GM10248 (cell line): ENCODE measurements at places on chromosomes 12 and 14.

GRCh38 chr12:51871918-51872688 lies 15.8 kb upstream of the ANKRD33 start:
- DNase-seq = no peak

DNA sequence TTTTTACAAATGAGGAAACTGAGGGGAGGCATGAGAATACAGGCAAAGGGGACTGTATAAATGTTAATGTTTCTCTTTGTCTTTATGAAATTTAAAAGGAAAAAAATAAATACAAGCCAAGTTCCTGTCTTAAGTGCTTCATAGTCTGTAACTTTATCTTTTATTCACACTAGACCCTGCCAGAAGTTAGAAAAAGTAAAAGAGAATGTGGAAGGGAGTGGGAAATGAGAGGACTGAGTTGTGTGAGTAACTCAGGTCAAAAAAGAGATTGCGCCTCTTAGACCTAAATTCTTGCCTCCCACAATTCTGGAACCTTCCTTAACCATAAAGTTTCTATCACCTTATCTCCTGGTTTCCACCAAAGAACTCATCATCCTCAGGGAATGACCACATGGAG lies 141.1 kb downstream of the KICS2 start:
- no peak for DNase-seq

- DNase-seq = no peak
These were observed 7.9 kb downstream of the EMG1 start for GRCh38 chr12:6978611-6979011.

DNA sequence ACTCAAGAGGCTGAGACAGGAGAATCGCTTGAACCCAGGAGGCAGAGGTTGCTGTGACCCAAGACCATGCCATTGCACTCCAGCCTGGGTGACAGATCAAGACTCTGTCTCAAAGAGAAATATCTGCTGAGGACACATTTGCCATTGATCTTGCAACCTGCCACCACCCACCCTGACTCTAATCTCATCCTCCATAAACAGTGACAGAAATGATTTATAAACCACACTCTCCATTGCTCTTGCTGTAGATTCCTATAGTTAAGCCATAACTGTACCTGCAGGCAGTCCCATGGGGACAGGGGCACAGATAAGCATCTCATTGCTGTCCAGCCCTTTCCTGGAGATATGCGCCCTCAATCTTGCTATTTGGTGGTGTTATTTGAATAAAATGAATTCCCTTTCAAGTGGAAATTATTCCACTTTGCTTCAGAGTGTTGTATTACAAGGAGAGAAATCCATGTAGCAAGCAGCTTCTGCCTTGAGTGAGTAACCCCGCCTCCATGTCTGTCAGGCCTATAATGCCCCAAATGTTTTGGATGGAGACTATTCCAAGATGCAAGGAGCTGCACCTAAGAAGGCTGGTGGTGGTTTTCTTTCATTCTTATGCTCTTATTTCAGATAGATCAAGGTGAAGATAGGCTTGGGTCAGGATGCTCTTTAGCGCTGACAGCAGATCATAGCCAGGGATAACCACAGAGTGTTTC lies 3.0 kb upstream of the ZDHHC22 start:
- no peak for DNase-seq

DNA sequence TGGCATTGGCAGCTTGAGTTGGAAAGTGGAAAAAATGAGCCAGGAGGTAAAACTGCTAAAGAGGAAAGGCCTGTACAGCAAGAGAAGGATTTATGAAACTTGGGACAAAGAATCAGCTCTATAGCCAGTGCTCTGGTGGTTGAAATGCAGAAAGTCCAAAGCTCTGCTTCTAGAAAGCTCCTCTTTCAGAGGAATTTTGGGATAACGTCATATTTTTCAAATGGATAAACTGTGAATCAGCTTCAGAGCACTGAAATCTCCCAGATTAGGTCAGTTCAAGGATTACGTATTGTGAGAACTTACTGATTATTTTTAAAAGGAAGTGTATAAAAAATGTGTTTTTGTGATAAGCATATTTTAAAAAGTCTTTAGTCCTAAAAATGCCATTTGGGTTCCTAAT lies 203.1 kb upstream of the CNOT2 start:
- DNase-seq = no peak

DNA sequence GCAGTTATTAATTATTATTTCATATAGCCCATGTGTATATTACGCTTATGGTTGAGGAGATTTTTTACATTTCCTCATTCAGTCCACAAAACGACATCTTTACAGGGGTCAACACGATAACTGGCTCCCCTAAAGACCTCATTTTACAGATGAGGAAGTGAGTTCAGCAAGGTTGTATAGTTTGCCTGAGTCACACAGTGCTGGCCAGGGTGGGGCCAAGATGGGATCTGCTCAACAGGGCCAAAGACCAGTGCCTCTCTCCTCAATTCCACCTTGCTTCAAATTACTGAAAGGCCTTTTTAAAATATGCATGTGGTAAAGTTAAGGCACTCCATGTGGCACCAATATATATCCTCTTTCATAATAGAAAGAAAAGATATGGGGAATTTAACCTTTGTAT lies 13.1 kb downstream of the GRIN2B start:
- DNase-seq = no peak

DNA sequence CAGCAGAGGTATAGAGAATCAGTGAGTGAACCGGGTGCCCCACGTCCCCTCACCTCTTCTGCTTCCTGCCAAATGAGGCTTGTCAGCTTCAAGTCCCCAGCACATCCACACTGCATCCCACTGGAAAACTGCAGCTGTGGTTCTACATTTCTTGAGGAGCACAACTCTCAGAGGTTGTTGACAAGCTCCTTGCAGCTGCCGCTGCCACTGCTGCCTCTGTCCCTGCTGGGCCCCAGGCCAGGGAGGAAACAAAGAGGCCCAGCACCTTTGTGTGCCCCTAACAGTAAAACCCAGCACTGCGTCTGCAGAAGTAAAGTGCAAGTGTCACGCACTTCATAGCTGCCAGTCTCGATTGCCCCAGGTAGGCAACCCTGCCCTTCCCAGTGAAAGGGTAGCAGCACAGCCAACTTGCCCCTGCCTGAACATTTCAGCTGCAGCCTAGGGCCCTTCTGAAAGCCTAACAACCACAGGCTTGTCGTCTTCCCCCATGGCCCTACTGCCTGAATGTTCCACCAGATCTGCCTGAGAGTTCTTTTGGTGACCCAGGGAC lies 1162.1 kb upstream of the USP15 start:
- no peak for DNase-seq
